ENCODE measurements at places on chromosomes 1 and 21.

DNA sequence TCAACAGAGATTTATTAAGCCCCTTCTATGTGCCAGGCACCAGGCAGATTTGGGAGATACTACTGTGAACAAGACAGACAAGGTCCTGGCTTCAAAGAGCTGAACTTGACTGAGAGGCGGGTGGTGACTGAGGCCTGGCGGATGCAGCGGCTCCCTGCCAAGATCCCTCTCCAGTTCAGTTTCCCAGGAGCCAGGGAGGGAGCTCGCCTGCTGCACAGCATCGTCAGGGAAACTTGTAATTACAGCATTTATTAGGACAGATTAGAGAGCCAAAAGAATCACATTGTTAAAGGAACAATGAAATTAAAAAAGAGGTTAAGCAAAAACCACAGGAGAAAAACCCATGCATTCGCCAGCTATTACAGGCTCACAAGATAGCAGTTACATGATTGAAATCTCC lies 55.3 kb downstream of the ETS2 start:
- peak; percentile 69 for DNase-seq

DNA sequence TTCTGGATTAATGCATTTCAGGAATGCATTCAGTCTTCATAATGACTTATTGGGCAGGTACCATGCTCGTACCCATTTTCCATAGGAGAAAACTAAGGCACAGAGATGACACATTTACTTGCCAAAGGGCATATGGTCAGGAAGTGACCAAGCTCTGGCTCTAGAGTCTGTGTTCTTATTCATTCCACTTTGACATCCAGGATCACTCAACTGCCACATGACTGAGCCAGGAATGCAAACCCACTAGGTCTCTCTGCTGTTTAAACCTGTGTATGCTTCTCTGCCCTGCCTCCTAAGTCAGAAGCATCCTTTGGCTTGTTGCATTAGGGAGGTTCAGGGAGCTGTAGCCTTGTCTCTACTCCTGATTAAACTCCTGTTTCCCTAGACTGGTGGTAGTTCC lies 7.5 kb downstream of the KAZN start:
- DNase-seq: no peak

DNA sequence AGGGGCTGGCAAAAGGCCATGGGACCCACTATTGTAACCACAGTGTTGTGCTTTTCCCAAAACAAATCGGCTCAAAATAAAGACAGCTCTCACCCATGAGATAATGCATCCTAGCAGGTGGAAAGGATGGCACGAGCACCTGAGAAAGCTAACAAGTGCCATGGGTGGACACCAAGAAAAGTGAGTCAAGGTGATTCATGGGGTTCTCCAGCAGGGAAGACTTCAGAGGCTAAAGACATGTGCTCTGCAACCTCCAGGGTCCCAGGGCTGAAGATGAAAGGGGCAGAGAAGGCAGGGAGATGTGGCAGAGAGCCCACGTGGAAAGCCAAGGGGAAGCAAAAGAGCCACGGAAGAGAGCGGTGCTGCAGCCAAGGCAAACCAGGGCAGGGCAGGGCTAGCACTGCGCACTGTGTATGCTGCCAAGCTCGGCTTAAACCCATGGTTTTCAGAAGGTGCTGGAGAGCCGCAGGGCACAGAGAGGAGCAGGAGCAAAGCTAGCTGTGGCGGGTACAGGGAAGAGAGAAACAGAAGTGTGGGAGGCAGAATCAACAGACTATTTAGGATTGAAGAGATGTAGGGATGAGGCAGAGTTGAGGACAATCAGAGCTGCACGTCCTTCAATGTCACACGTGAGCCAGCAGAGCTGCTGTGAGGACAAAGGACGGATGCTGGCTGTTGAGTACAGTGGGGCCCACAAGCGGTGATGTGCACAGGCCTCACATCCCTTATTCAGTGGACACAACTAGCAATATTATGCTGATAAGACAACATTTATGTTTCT lies 41.8 kb upstream of the C1orf198 start:
- peak; percentile 52 for DNase-seq

DNA sequence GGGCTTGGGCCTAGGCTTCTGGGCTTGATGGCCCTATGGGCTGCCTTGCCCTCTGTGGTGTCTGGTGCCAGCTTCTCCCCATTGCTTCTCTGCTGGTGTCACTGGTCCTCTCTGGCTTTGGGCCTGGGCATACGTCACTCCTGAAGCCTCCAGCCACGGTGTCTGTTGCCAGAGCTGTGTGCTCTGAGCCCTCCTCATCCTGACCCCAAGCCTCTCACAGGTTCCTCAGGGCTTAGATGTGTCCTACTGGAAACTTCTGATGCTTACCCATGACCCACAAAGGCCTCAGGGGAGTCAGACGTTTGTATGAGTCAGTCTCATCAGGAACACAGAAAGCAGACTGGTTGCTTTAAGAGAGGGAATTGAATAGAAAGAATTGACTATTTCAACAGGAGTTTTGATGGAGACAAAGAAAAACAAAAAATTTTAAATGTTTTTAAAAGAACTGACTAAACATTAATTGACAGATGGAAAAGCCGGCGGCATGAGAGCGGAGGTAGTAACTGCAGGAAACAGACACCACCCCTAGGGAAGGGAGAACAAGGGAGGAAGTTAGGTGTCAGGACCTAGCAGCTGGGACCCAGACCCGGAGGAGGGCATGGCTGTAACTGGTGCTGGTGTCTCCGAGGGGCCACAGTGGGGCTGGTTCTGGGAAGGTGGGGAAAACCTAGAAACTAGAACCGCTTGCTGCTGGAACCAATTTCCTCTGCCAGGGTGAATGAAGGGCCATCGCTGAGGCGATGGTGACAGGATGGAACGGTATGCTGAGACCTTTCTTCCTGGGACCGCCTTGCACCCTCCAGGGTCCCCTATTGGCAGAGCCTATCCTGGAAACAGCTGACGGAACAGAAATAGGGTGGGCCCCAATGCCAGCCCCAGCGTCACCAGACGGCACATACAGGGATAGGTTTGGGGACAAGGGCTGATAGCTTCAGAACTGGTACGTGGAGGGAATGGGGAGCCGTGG lies 40.0 kb upstream of the CITED4 start:
- DNase-seq: peak; percentile 57

- DNase-seq: no peak
Observed at GRCh38 chr1:115117298-115117697, 28.0 kb upstream of the TSPAN2 start.

GRCh38 chr1:60281360-60281932 lies 207.9 kb upstream of the C1orf87 start:
- peak; percentile 49 for DNase-seq

- DNase-seq: no peak
Observed at GRCh38 chr21:21664871-21665270, 666.7 kb downstream of the NCAM2 start.

- peak; percentile 81 for DNase-seq
Observed at GRCh38 chr1:28359592-28360239, 9.8 kb upstream of the PHACTR4 start.

DNA sequence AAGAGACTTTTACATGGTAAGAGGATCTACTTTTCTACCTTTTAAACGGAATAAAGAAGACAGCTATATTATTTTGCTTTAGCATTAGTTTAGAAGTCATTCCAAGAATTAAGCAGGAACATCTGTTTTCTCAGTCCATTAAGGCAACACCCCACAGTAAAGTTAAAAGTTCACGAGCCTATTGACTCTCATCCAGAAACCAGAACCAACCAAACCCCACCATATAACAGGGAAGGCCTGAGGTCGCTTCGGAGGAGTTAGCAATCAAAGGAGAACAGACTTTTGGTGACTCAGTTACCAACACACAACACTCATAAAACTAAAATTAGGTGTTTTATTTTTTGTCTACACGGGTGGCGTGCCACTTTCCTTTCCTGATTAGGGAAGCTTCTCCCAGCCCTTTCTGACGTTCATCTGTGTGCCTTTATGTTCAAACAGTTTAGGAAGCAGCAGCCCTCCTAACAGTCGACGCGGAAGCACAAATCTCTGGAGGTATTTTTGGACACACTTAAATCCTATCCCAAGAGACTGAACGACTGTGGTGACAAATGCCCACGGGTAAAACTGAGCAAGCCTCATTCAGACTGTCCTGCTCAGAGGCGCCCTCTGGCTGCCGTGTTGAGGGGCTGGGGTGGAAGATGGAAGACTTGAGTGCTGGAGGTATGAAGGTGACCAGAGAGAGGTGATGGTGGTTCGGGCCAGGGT lies 8.6 kb upstream of the PLA2G2C start:
- peak; percentile 83 for DNase-seq

GRCh38 chr1:43582162-43582566 lies 51.5 kb downstream of the PTPRF start:
- DNase-seq: no peak

GRCh38 chr1:195766709-195767108 lies 841.5 kb downstream of the KCNT2 start:
- DNase-seq: no peak

GRCh38 chr1:13752852-13753251 lies 52.9 kb downstream of the PRDM2 start:
- DNase-seq: no peak

- DNase-seq: no peak
Observed at GRCh38 chr1:221418346-221418745, 323.5 kb downstream of the DUSP10 start.

DNA sequence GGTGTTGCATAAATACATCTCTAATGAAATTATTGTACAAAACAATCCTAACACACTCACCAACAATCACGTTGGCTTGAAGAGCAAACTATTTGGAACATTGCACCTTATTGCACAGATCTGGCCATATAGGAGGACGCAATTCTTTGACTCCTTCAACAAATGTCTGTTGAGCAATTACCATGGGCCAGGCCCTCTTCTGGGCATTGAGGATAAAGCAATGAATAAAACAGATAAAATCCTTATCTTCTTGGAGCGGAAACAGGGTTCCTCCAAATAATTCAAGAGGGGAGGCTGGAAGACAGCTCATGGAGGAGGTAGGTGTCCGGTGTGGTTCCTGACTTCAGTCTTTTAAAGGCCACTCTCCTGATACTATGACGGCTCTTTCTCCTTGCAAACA lies 43.3 kb downstream of the PAX7 start:
- DNase-seq: no peak

GRCh38 chr21:17523007-17523451 lies 10.2 kb downstream of the CXADR start:
- DNase-seq: no peak

DNA sequence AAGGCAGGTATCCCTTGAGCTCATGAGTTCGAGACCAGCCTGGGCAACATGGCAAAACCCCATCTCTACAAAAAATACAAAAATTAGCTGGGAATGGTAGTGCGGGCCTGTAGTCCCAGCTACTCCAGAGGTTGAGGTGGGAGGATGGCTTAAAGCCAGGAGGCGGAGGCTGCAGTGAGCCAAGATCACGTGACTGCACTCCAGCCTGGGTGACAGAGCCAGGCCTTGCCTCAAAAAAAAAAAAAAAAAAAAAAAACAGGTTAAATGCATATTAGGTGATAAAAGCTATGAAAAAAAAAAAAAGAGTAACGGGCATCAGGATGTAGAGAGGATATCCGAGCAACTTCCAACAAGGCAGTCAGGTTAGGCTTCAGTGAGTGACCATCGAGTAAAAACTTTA lies 2.8 kb upstream of the SRRM1 start:
- DNase-seq: no peak

DNA sequence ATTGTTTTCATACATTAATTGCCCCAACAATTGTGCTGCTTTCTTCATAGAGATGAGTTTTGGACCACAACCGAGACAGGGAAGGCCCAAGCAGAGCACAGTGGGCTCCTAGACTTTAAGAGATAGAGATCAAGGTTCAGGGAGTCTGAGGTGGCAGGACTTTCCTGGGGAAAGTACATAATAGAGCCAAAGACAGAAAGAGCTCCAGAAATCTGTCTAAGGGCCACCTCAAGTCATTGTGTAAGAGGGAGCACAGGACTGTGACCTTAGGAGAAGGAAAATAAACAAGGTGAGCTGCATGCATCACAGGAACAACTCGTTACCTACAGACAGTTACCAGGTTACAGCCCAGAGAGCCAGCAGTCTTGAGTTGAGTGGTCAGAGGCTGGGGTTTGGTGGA lies 41.3 kb upstream of the CR2 start:
- no peak for DNase-seq

GRCh38 chr1:70117046-70117445 lies 88.3 kb downstream of the LRRC40 start:
- DNase-seq: no peak

GRCh38 chr21:39336457-39337008 lies 12.4 kb downstream of the HMGN1 start:
- DNase-seq: no peak

DNA sequence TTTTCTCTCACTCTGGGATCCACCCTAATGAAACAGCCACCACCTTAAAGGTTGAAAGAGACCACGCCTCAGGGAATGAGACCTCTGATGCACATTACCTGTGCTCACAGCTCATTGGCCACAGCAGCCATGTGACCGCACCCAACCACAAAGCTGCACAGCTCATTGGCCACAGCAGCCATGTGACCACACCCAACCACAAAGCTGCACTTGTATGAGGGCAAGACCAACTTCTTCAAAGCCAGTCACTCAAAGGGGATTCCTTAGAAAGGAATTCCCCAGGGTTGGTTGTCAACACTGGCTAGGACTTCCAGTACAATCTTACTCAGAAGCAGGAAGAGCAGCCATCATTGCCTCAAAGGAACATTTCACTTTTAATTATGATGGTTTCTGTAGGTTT lies 43.6 kb upstream of the PDE9A start:
- DNase-seq: no peak

- DNase-seq: no peak
Observed at GRCh38 chr1:31354283-31354682, 18.6 kb downstream of the FABP3 start.

- no peak for DNase-seq
Observed at GRCh38 chr1:4397196-4397595, 257.2 kb upstream of the AJAP1 start.

DNA sequence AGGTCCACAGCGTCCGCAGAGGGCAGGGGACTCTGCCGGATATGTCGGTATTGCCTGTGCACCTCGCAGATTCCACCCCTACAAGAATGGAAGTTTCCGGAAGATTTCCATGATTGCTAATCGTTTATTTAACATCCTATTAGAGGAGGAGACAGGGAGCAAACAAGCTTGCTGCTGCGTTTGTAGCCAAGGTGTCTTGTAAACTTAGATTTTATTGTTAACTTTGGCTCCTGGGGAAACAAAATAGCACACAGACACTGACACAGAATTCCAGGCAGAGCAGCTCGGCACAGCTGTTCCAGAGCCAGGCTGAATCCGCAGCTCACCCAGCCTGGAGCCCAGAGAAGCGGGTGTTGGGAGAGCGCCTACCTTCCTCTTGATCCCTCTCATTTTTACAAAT lies 75.7 kb downstream of the AJAP1 start:
- no peak for DNase-seq

- no peak for DNase-seq
Observed at GRCh38 chr1:88061492-88062177, 622.4 kb upstream of the PKN2 start.

GRCh38 chr1:50452700-50453099 lies 29.5 kb upstream of the DMRTA2 start:
- no peak for DNase-seq

- DNase-seq: no peak
Observed at GRCh38 chr21:44931137-44931500, 8.7 kb upstream of the SLX9 start.

DNA sequence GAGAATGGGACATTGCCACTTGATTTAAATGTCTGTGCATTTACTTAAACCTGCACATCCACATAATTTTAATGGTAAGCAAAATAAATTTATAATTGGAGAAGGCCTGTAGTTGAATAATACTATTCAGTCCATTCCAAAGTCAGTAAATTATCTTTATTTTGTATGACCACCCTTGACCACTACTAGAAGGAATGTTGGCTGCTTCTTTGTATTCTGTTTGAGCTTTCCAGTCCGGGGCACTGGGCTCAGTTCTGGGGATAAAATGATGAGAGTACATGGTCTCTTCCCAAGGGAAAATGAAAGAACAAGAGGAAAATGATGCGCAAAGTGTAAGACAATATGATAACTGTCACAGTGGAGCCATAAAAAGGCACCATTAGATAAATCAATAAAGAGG lies 98.9 kb downstream of the CRB1 start:
- no peak for DNase-seq

GRCh38 chr1:211535346-211535745 lies 43.4 kb upstream of the RD3 start:
- no peak for DNase-seq
